ENCODE measurements at places on chromosomes 6 and 20.

DNA sequence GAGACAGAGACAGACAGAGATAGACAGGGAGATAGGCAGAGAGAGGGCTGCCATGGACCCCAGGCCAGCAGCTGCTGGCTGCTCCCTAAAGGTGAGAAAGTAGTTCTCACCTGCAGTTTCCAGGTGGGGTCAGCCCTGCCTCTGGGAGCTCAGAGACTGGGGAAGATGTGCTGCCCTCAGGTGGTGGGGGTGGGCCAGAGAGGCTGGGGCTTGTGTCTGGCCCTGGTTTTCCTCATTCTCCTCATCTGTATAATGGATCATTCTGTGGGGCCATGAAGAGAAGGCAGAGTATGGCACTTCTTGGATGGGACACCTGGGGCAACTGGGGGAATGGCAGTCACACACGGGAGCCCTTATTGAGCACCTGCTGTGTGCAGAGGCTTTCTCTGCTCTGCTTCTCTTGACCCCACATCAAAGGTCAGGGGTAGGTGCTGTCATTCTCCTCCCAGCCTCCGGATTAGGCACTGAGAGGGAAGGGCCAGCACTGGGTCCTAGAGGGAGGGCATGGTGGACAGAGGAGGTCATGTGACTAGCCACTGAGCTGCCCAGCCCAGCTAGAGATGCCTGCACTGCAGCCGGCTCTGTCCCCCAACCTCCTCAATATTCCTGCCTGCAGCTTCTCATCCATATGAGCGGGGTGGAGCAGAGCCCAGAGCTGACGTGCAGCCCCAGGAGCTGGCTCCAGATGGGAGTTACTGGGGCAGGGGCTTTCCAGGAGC is 4.1 kb downstream of the ANGPT4 start:
- DNase-seq, result no peak

GRCh38 chr20:24490598-24490997 is 21.2 kb downstream of the SYNDIG1 start:
- no peak for DNase-seq

- no peak for DNase-seq
Measured at GRCh38 chr6:40880906-40881305, 158.1 kb downstream of the UNC5CL start.

- DNase-seq, result no peak
Measured at GRCh38 chr20:36109251-36109947, 45.1 kb upstream of the EPB41L1 start.

DNA sequence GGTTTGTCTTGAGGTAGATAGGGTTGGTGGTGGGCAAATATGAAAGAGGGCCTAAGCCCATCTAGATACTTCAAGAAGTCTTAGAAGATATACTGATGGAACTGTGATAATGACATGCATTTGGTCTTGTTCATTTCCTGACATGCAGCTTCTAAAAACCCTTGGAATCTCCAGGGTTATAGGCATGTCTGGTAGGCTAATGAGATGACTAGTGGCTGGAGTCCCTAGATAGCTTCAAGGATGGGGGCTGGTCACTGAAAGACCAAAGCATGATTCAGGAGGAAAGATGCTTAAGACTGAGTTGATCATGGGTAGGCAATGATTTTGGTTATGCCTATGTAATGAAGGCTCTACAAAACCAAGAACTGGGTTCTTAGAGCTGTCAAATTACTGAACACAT is 217.9 kb upstream of the MOCS1 start:
- DNase-seq, result no peak

DNA sequence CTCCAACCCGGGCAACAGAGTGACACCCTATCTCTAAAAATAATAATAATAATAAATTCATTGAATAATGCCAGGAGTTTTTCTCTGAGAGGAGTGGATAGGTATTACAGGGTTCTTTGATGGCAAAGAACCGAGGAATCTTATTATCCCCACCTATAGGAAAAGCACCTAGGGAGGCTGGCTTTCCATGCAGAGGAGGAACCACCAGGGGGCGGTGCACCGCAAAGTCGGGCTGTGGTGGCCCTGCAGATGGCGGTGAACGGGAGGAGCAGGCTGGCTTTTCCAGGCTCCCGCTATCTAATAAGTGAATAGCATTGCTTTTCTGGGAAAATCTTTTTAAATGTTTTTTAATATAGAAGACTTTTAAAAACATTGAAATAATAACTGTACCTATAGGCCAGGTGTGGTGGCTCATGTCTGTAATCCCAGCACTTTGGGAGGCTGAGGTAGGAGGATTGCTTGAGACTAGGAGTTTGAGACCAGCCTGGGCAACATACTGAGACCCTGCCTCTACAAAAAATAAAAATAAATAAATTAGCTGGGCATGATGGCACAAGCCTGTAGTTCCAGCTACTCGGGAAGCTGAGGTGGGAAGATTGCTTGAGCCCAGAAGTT is 864.2 kb downstream of the KIF16B start:
- DNase-seq, result no peak

DNA sequence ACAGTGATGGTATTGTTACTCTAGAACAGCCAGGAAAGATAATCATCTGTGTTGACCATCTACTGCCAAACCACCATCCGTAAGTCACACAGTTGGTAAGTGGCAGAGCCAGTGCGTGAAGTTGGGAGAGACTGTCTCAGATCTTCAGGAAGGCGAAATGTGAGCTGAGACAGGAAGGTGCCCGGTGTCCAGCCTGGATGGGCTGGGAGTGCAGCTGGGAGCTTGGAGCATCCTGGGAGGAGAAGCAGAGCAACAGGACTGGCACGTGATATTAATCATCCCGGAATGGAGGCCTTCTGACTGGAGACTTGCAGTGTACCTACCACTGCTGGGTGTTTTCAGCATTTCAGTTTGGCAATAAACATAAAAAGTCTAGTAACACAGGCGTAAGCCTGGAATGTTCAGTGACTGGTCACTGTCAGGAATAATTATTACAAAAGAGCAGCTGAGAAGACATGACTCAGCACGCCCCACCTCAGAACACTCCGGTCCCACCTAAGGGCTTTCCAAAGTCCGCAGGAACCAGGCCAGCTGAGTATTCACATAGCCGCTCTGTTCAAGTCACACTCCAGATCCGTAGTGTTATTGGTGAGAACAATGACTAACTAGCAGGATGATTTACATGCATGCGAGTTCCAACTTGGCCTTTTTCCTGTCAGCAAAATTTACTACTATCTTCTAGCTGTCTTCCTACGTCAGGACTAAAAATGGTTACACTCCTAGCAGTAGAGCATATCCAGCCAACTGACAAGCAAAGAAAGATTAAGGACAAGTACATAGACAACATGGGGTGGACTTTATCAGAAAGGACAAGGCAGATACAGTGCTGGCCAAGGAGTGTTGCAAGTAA is 45.1 kb upstream of the PNRC1 start:
- peak; percentile 49 for DNase-seq

GRCh38 chr20:51272401-51272800 is 249.5 kb upstream of the KCNG1 start:
- DNase-seq, result no peak

GRCh38 chr6:6026513-6027205 is 19.9 kb upstream of the NRN1 start:
- no peak for DNase-seq

- no peak for DNase-seq
Measured at GRCh38 chr6:124668028-124668427, 294.2 kb upstream of the RNF217 start.
